ENCODE measurements at places on chromosomes 13 and 19. TPM values are rescaled to one million over a fixed set of nuclear protein-coding genes. Genes with fewer than 3 reads are reported as not detected.
A peak's percentile ranks its signal among the peaks of the same experiment; 100 is the strongest.

DNA sequence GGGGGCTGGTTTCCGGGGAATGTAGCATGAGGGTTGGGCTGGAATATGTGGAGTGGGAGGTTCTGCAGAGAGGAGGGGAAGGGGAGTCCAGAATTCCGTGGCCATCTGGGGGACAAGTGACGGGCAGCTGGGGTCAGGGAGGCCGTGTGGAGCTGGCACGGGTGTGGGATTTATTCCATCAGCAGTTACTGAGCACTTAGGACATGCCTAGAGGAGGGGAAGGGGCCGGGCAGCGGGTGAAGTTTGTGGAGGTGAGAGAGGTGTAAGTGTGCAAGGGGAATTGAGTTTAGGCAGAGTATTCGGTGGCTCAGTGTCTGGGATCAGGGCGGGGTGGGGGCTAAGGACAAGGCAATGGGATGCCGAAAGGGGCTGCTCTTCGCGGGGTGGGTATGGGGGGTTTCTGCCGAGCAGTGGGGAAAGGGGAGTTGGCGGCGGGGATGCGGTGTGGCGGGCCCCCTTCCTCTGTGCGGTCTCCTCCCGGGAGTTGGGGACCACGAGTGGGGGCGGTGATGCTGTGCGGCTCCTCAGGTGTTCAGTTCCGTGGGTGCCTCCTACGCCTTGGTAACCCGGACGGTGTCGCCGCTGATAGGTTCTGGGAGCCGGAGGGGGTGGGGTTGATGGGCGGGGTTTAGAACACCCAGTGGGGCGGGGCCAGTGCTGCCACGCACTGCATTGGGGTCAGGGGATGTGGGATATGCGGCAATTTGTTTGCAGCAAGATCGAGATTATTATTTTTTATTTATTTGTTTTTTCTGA is 5.4 kb downstream of the CCDC61 start:
- no peak for DNase-seq

Gene C19orf73
- 0.54 TPM for total RNA-seq

- no peak for DNase-seq
Observed at GRCh38 chr13:71851498-71852409, 15.2 kb downstream of the DACH1 start.

Gene SIX5
- total RNA-seq, result 16.4 TPM

Gene TMED1
- 44.3 TPM for total RNA-seq

Gene FXYD1
- total RNA-seq, result 2.5 TPM

- DNase-seq, result no peak
Observed at GRCh38 chr13:112207129-112207528, 140.2 kb downstream of the SOX1 start.

DNA sequence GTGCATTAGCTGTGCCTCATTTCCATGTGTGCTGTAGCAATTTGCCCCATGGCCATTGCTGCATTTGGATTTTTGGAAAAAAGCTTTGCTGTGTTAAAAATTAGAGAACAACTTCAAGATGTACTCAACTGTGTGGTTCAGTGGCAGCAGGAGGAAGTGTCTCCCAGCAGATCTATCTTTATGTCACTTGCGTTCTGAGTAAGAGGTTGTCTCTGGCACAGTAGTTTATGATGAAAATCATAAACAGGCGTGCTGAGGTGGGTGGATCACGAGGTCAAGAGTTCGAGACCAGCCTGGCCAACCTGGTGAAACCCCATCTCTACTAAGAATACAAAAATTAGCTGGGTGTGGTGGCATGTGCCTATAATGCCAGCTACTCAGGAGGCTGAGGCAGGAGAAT is 29.0 kb upstream of the RNF17 start:
- DNase-seq, result no peak

DNA sequence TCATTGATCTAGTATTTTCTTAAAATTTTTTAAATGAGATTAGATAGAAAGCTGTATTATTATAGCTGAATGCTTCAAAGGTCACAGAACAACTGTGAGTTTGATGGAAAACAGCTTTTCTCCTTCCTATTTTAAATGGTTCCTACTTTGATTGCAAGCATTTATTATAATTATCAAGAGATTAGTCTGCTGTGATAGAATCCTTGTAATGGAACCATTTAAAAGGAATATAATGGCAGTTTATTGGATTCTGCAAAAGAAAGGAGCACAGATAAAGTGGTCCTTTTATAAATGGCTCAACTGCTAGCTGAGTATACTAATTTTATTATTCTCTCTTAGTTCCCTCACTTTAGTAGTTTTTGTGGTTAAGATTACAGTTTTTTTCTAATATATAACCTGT is 87.0 kb downstream of the MAB21L1 start:
- DNase-seq, result no peak

DNA sequence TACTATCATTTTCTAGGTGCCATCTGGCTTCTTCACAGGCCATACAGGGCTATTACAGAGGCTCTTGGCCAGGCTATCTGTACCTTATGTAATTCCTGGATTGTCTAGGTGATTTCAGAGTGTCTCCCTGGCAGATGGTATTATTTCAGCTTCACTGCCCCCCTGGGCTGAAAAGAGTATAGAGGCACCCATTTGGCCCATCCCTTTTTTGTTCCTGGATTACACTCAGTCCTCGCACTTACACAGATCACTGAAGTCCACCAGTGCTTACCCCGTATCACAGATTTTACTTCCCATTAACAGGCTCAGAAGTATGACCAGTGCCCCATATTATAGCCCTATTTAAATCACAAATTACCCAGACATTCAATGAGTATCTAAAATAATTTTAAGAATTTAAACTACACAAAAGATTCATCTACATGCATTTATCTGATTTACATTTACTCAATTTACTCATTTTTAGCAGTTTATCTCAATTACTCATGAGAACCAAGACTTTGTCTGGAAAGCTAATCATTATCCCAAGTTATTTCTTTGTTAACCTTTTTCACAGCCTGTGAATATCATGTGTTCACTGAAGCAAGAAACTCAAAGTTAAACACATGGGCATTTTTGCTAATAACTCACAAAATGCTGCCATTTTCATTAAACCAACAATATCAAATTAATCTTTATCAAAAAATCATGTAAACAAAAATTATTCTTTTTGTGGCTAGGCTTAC is 121.0 kb downstream of the PCDH20 start:
- no peak for DNase-seq

DNA sequence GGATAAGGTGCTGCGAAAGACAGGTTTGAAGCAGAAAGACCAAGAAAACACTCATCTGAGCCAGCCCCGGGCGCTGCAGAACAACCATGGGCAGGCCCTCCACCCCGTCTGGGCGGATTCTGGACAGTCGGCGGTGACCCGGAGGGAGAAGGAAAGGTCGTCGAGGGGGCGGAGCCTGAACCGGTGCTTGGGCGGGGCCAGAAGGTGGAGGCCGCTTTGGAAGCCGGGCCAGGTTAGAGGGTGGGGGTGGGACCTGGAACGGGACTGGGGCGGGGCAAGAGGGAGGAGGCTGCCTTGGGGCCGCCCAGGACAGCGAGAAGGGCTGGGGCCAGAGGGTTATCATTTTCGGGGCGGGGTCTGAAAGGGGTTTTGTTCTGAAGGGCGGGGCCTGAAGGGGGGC is 5.0 kb upstream of the ZNF765 start:
- no peak for DNase-seq

DNA sequence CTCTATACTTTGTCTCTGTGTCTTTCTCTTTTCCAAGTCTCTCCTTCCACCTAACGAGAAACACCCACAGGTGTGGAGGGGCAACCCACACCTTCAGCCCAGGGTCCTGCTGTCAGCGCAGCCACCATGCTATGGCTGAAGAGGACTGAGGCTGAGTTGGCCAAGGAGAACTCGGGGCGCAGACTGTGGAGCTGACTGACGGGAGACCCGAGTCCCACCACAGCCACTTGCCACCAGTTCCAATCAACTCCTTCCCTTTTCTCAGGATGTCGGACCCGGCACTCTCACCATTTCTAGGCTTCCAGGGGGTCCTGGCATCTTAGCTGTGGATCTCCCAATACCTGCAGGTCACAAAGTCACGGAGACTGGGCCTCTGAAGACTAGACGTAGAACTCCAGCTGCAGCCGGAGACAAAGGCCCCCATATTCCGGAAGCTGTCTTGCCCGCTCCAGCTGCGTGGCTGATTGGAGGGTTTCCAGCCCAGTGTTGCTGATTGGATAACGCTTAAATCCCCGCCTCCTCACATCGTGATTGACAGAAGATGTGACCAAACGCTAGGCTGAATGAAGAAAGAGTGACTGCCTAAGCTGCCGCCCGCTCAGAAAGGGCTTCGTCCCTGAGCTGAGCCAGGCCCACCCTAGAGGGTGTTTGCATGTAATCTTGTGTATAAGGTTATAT is 63.6 kb downstream of the ZNF429 start:
- DNase-seq, result peak; percentile 63

DNA sequence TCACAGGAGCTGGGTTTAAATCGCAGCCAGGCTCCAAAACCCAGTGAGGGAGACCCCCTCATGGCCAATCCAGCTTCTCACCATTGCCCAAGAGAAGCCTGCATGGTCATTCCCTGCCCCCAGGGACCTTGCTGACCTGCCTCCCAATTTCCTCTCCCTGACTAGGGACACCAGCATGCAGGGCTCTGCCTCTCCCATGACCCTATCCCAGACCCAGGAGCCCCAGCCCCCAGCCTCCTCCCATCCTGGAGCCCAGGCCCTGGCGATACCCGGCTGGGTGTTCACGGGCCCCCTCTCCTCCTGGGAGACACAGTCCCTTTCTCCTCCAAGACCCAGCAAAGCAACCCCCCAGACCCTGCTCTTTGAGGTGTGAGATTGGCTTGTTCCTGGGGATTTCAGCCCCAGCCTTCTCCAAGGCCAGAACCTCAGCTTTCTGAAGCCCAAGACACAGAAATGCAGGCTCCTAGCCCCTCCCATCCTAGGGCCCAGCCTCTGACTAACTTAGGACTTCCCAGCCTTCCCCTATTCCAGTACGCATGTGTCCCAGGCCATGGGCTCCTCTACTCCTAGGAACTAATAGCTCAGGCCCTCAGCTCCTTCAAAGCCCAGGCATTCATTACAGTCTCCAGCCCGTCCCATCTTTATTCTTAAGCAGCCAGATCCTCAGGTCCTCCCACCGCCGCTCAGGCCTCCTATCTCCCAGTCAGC is 1.1 kb downstream of the GYS1 start:
- peak; percentile 84 for DNase-seq

Gene CFD
- total RNA-seq, result 25.8 TPM

DNA sequence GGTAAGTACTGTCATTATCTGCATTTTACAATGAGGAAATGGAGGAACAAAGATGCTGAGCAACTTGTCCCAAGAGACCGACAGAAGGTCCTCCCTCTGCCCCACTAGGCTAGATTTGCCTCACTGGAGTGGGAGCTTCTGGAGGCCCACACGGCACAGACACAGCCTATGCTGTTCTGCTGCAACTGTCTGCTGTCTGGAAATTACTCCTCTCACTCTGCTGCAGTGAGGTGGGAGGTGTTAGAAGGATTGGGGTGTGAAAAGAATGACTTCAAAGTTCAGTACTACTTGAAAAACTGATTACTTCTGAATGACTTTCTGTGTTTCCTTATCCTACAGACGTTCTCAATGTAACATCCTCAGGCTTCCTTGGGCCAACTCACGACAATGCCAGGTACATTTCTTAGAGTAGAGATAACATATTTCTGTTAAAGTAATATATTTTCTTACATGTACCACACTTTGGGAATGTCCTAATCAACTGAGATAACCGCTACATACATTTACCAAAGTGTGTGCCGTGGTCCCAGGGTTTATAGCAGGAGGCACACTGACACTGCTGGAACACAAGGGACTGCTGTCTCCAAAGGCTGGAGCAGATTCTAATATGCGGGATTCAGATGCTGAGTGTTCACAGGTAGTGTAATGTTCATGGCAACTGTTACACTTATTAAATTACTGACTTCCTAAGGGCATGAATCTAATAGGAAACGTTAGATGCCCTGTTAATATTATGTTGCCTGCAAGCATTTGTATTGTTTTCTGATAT is 53.5 kb upstream of the WASF3 start:
- no peak for DNase-seq

Gene ZNF730
- 0.16 TPM for total RNA-seq

GRCh38 chr13:41931337-41931736 is 29.6 kb downstream of the VWA8 start:
- peak; percentile 57 for DNase-seq

Gene PRR22
- 0.09 TPM for total RNA-seq

DNA sequence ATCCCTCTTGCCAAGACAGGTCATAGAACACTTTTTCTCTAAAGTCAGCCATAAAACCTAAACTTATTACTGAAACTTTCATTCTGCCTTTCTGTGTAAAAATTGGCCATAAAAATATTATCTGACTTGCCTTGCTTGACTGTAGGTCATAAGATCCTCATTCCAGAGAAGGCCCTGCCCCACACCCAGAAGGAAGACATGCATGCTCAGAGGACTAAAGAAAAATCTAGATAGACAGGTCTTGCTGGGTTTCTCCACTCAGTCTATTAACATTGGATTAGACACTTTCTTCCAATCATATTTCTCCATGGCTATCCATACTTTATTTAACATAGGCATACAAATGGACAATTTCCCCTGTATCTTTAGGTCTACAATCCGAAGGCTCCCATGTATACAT is 1066.5 kb downstream of the SLITRK1 start:
- DNase-seq, result no peak

Gene RASGRP4
- not detected for total RNA-seq

DNA sequence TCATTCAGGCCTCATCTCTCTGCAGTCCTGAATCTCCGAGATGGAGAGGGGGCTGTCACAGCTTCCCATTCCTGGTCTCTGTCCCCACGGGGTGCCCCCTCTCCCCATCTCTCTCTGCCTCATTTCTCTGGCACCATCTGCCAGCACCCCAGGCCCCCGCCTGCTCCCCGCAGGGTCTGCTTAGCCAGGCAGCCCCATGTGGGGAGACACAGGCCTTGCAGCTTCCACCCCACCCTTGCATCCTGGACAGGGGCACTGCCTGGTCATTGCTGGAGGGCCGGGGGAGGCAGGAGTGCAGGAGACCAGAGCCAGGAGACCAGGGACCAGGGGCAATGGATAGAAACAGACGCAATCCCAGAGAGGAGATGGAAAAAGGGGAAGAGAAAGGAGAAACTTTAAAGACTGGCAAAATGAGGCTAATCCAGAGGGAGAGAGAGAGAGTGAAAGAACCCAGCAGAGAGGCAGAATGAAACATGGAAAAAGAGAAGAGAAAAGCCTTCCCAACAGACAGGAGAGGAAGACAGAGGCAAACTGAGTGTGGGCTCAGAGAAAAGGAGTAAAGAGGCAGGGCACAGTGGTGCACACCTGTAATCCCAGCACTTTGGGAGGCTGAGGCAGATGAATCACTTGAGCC is 8.8 kb upstream of the GIPR start:
- no peak for DNase-seq

Gene KIR2DL4
- not detected for total RNA-seq

Gene PNMA8A
- total RNA-seq, result 2.1 TPM

Gene SNRNP70
- 111 TPM for total RNA-seq

DNA sequence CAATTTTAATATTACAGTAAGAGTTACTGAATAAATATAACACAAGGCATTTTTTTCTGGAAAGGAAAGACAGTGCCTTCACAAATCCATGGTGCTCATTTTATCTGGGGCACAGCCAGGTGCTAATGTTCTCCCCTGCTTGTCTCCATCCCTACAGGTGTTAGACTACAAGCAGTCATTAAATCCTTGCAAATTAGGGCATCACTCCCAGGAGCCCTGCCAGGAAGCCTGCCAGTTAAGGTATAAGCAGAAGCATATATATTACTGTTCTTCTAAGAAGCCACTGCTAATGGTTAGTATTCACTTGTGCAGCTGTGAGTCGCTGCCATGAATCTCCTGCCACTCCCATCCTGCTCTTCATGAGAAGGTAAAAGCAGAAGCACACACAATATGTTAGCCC is 149.7 kb downstream of the OXGR1 start:
- no peak for DNase-seq

- DNase-seq, result no peak
Observed at GRCh38 chr19:29545866-29546582, 20.2 kb downstream of the VSTM2B start.
